ENCODE measurements at places on chromosomes 3 and 15.

DNA sequence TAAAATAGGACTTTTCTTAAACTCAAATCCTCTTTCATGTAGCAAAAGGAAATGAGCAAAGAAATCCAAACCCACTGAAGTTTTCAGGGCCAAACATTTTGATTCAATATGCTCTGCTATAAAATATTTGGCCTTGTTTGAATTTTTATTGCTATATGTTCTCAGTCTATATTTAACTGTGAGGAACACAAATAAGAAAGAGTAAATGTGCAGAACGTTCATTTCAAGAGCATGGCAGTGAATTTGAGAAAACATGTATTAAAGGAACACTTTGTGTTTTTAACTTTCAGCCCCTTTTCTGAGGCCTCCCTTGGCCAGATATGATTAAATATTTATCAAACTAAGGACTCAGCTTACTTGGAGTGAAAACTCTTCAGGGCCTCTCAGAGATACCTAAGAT is 124.7 kb upstream of the CCNL1 start:
- no peak for DNase-seq

GRCh38 chr3:32685543-32686185 is 676 bp downstream of the CNOT10 start:
- no peak for DNase-seq

- no peak for DNase-seq
Measured at GRCh38 chr3:121637922-121638321, 22.8 kb downstream of the HCLS1 start.

DNA sequence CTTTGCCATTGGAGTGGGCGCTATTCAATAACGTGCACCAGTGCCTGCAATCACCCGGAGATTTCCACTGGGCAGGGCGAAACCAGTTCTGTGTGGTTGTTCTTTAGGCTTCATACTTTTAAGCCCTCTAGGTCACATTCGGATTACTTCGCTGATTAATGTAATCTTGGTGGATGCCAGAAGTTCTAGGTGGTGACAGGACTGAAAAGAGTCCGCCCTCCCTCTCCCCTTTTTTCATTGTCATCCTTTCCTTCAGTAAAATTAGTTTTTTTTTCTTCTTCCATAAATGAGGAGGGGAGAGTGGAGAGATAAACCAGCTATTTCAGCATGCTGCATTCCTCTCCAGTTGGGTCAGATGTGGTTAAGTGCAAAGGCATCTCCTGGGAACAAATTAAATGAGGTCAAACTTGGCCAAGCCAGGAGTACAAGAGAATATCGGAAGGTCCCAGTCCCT is 2.3 kb upstream of the SLC2A2 start:
- DNase-seq = no peak

DNA sequence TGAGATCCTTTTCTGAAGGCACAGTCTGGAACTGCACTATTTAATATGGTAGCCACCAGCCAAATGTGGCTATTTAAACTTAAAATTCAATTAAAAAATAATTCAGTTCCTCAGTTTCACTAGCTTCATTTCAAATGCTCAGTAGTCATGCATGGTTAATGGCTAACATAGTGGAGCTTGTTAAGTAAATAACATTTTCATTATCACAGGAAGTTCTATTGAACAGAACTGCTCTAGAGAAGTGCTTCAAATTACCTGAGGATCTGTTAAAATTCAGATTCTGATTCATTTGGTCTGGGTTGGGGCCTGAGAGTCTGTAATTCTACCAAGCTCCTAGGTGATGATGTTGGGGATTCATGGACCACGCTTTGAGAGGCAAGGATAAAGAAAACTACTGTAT is 109.6 kb upstream of the THRB start:
- DNase-seq = no peak

DNA sequence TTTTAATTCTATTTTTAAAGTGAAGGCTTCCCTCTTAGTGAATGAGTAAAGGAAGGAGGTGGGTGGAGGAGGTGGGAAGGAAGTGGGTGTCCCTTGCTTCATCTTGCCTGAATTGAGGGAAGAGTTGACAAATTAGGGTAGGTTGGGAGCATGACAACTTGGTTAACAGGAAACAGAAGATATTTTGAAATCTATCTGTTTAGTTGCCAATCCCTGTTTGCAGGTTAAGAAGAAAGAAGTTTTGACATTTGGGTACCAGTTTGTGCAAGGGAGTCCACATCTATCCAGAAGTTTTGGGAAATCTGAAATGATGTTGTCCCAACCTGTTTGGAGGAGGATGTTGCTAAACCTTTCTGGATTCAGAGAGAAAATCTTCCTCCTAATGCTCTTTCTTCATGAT is 204.1 kb upstream of the SUCLG2 start:
- DNase-seq = no peak

- no peak for DNase-seq
Measured at GRCh38 chr15:64991536-64992135, 1.9 kb upstream of the SPG21 start.

GRCh38 chr15:80445300-80446041 is 41.3 kb downstream of the ARNT2 start:
- no peak for DNase-seq

DNA sequence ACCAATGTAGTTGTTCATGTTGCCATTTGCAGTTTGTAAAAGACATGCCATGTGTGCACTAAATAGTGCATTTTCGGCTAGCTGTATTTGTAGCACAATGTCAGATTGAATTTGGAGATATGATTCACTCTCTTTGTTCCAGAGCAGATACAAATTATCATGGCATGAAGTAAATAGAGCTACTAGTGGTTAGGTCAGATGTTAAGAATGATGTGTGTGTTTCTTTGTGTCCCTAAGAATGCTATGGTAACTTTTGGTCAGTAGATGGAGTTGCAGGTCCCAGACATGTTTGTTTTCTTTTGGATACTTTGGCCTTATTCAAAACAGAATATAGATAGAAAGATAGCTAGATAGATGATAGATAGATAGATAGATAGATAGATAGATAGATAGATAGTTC is 595.8 kb downstream of the NLGN1 start:
- DNase-seq = no peak

DNA sequence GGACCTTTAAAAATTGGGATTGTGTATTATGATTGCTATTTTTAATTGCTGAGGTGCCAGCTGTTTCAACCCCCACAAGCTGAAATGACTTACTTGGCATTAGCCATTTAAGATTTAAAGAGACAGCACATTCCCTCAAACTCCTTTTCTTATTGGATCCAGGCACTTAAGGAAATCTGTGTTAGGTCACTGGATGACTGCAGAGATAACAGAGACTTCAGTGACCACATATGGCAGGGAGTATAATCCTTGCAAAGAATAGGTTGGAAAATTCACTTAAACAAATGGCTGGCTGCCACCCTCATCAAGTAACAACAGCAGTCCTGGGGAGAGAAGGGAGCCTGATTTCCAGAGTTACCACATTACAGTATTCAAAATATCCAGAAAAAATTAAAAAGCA is 66.6 kb downstream of the SLMAP start:
- DNase-seq = no peak

- no peak for DNase-seq
Measured at GRCh38 chr3:191383124-191383523, 52.8 kb upstream of the UTS2B start.

GRCh38 chr3:73656241-73656890 is 31.6 kb upstream of the PDZRN3 start:
- no peak for DNase-seq

- DNase-seq = no peak
Measured at GRCh38 chr3:171317171-171317570, 143.0 kb downstream of the TNIK start.

- DNase-seq = no peak
Measured at GRCh38 chr3:153714588-153715290, 406.5 kb upstream of the ARHGEF26 start.

DNA sequence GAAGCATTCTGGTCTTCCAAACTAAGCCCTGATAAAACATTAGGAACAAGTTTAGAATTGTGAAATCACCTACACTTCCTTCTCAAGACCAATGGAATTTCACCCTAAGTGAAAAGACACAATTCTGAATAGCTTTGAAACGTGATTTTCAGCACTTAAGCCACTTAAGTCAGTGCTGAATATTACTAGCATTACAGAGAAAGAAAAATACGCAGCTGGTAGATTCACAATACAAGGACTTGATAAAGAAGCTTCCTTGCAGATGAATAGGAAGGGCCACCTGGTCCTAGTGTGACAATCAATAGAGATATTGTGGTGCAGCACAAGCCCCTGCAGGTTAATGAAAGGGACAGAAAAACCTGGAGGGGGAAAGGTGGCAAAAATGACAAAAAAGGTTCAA is 353.1 kb upstream of the ALCAM start:
- no peak for DNase-seq
